Stimulated activated CD8-positive, alpha-beta memory T cell treated with anti-CD3 and anti-CD28 coated beads, Interleukin-7, amount 100 ng/mL, for 4 hours (primary cell): ENCODE measurements at places on chromosomes 4 and X.

DNA sequence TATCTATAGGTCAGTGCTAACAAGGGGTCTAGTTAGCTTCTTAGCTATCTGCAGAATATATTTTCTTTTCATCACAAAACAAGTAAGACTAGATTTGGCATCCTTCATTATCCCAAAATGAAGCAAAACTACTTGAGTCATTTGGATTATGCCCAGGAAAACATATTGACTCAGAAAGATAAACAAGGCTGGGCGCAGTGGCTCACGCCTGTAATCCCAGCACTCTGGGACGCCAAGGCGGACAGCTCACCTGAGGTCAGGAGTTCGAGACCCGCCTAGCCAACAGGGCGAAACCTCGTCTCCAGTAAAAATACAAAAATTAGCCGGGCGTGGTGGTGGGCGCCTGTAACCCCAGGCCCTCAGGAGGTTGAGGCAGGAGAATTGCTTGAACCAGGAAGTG lies 18.0 kb upstream of the MND1 start:
- no peak for DNase-seq

DNA sequence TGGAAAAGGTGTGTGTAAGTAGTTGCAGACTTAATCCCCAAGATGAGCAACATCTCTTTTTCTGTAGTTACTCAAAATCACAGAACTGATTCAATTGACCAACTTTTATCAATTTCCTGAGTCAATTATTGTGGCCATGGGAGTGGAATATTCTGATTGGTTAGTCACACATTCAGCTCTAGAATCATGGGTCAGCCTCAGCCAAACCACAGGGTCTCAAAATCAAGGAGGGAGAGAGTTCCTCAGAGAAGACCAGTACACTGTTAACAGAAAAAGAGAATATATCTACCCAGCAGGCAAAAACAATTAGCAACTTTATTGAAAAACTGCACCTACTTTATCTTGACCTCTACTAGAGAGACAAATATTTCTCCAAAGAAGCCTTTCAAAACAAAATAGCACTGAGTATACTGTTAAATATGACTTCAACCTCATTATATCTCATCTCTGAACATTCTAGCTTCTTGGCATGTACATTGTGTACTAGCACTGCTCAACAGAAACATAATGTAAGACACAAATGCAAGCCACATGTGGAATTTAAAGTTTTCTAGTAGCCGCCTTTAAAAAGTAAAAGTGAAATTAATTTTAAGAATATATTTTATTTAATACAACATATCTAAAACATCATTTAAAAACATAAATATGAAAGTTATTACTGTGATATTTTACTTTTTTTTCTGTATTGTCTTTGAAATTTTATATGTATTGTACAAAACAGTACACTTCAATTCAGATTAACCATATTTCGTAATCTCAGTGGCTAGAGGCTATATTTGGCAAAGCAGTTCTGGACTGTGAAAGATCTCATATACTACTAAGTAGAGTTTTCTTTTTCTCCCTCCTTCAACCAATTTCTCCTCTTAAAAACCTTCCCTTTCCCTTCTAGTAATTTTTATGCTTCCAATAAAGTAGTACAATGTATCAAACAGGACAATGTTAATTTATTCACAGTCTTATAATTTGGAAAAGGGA lies 11.8 kb upstream of the LCORL start:
- no peak for DNase-seq

GRCh38 chrX:17680732-17681413 lies 56.4 kb upstream of the SCML1 start:
- no peak for DNase-seq

- no peak for DNase-seq
These were observed 25.0 kb upstream of the PASD1 start for GRCh38 chrX:151538190-151539122.

GRCh38 chr4:152643153-152644035 lies 36.4 kb downstream of the TMEM154 start:
- DNase-seq = no peak

DNA sequence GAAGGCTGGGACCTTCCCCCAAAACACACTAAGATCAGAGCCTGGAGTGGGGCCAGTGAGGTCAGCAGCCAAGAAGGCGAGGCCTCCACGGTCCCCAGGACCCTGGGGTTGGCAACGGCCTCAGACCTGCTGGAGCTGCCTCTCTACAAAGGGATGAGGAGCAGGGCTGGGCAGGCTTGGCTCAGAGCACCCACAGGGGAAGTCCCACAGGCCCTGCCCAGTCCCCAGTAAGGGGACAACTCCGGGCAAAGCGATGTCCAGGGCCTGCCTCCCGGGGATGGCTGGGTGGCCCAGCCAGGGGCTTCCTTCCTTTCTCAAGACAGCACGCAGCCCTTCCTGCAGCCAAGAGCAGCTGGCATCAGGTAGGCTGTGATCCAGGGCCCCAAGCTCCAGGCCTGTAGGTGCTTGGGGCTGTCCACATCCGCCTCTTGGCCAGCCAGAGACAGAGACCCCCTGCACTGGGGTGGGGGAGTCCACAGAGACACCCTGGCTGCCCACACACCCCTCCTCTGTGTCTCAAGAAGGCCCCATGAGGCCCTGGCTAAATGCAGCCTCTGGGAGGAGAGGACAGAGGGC lies 5.7 kb downstream of the MXD4 start:
- DNase-seq = no peak

- no peak for DNase-seq
These were observed 199.9 kb downstream of the TMA16 start for GRCh38 chr4:163694385-163694784.

DNA sequence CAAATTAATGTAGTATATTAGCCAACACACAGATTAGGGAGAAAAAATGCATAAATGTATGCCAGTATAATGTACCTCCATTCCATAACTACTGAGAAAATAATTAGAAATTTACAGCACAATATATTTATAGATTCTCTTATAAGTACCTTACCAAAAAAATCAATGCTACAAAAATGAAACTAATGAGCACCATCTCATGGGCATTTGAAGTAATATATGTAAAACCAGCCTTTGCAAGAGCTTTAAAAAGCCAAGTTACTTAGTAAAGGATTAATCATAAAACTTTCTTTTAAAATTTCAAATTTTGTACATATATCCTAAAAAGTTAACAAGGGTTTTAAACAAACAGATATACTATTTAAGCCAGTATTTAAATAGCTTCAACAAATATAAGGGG lies 43.2 kb downstream of the LRBA start:
- no peak for DNase-seq

- no peak for DNase-seq
These were observed 8.0 kb upstream of the ANXA3 start for GRCh38 chr4:78543424-78544125.

- no peak for DNase-seq
These were observed 74.5 kb downstream of the DCLK2 start for GRCh38 chr4:150152766-150153165.

DNA sequence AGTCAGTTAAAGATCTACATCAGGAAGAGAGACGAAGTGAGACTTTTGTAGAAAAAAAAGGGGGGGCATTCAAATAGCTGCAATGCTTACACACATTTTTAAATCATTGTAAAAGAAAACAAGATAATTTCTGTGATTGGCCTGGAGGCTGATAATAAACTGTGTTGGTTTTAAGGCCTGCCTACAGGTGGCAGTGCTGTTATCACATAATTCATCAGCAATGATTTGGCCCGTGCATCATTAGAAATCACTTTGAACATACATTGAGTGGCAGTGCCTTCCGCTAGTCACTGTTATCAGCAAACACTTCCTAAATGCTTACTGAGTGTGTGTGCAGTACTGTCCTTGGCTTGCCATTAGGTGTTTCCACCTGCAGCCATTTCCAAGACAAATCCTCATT lies 831.9 kb downstream of the TRIML1 start:
- DNase-seq = no peak

GRCh38 chrX:41875142-41875541 lies 48.2 kb downstream of the CASK start:
- DNase-seq = no peak

GRCh38 chr4:101328063-101328602 lies 19.2 kb downstream of the PPP3CA start:
- no peak for DNase-seq

DNA sequence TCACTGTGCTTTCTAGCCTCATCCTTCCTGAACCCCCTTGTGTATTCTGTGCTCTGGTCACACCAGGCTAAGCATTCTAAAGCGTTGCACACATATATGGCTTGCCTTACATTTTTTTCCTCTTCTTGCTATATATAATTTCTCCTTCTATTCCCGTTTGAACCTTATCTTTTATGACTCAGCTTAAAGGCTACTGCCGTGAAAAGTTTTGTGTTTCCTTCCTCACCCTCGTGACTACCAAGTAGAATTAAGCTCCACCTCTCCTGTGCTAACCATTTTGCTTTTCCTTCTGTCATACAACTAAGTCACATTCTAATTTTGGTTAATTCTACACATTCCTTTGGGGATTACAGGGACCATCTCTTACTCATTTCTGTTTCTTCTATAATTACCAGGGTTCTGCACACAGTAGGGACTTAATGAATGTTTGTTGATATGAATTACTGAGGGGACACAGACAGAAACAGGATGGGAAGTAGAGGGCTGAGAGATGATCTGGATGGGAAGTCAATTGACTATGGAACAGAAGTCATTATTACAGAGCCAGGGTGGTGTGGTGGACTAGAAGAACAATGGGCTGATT lies 67.1 kb downstream of the DOCK11 start:
- no peak for DNase-seq

DNA sequence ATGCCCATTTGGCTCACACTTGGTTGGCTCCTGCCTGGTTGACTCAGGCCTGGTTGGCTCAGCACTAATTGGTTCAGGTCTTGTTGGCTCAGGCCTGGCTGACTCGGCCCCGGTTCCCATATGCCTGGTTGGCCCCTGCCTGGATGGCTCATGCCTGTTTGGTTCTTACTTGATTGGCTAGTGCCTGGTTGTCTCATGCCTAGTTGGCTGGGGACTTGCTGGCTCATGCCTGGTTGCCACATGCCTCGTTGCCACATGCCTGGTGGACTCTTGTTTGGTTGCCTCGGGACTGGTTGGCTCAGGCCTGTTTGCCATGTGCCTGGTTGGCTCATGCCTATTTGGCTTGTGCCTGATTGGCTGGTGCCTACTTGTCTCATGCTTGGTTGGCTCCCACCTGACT lies 103.7 kb downstream of the APOOL start:
- no peak for DNase-seq
